Activated naive CD8-positive, alpha-beta T cell treated with anti-CD3 and anti-CD28 coated beads, Interleukin-2, amount 50 U/mL, for 16 hours (primary cell): ENCODE measurements at places on chromosomes 6 and 20.

DNA sequence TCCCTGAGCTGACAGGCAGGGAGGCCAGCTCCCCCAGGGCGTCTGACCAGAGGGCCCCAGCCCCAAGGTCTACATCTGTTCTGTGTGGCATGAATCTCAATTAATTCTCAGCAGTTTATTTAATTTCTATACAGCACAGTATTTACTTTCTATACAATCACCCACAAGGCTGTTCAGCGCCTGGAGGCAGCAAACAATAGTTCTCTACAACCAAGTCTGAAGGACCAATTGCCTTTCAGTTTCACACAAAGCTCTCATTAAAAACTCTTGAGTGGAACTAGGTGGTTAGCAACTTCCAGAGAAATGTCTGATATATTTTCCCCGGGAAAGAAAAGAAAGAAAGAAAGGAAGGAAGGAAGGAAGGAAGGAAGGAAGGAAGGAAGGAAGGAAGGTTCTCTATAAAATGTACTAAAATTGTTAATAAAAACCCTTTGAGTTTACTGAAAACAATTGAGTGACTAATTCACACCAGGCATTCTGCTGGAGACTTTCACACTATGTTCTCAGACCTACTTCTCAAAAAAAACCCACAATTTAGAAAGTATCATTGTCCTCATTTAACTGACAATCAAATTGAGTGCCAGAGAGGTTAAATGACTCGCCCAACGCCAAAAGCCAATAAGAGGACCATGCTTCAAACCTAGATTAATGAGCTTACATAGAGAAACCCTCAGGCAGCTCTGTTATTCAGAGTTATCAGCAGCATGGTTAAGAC lies 62.5 kb downstream of the METTL24 start:
- no peak for DNase-seq

DNA sequence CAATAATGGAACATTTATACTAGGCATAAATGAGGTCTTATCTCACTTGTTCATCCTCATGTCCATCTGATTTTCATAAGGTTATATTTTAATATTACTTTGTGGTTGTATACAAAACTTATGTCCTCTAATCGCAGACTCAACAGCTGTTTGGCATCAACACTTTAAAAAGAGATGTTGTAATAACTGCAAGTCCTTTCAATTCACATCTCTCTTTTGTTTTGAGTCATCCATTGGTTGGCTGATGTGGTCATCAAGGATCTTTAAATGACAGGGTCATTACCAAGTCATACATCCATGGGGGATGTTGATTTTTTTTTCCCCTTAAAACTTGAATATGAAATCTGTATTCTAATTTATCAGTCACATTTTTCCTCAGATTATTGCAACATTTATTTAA lies 299.4 kb upstream of the NRSN1 start:
- DNase-seq, result no peak

- no peak for DNase-seq
Observed at GRCh38 chr20:47286681-47287080, 69.8 kb downstream of the ZMYND8 start.

GRCh38 chr20:53606364-53606985 lies 12.8 kb upstream of the ZNF217 start:
- DNase-seq, result no peak

DNA sequence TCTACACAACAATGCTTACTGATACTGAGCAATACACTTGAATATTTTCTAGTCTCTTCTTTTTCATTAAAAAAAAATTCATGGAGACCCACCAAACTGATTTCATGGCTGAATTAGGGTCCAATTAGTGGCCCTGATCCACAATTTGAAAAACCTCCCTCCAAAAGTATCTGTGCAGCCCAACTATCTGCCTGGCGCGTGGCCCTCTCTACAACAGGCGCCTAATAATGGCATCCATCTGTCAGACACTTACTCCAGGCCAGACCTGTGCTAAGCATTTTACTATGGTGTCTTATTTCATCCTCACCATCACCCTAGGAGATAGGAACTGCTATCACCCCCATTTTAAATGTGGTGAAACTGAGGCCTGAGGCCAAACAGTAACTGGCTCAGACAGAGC lies 14.0 kb downstream of the TFEB start:
- DNase-seq, result no peak

DNA sequence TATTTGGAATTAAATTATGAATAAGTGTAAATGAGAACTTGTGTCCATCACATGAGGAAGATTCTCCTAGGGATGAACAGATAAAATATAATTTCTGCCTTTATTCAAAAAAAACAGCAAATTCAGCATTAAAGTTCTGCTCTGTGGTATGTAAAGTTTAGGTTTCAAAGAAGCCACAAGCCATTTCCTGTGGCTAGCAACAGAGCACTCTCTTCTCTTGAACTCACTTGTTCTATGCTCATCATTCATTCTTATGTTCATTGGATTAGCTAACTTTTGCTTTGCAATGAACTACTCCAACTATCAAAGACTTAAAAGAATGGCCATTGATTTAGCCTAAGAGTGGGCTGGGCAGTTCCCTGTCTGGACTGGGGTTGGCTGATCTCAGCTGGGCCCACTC lies 20.8 kb upstream of the SNRPB2 start:
- no peak for DNase-seq

DNA sequence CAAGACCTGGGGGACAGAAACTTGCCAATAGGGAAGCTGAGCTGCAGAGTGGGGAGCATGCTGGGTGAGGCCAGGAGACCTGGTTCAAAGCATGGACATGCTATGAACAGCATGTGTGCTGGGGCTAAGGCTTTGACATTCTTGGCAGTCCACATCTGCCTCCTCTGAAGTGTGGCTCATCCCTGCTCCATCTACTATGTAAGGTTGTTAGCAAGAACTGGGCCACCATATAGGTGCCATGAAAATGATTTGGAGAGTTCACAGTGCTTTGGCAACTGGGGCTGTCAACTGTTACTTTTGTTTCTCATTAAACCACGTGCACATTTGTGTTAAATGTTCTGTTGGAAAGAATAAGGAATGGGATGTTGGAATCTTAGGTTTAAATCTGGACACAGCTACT lies 311.1 kb downstream of the CDC5L start:
- DNase-seq, result no peak

GRCh38 chr20:23646106-23646873 lies 8.5 kb upstream of the CST3 start:
- DNase-seq, result no peak
